ENCODE measurements at places on chromosomes 2 and 18.

GRCh38 chr2:25688236-25688635 is 14.9 kb upstream of the DTNB start:
- DNase-seq, result no peak

- DNase-seq, result no peak
Measured at GRCh38 chr18:78213361-78213994, 766.1 kb upstream of the SALL3 start.

DNA sequence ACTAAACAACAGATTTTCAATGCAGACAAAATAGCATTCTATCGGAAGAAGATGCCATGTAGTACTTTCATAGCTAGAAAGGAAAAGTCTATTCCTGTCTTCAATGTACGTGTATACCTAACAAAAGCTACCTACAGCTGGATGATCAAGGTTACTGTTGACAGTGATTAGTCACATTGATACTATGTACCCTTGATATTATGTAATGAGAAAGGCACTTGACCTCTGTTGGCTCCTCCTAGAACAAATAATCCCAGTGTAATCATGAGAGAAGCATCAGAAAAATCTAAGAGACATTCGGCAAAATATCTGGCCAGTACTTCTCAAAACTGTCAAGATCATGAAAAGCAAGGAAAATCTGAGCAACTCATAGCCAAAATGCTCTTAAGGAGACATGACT is 44.4 kb upstream of the LRRTM4 start:
- no peak for DNase-seq

DNA sequence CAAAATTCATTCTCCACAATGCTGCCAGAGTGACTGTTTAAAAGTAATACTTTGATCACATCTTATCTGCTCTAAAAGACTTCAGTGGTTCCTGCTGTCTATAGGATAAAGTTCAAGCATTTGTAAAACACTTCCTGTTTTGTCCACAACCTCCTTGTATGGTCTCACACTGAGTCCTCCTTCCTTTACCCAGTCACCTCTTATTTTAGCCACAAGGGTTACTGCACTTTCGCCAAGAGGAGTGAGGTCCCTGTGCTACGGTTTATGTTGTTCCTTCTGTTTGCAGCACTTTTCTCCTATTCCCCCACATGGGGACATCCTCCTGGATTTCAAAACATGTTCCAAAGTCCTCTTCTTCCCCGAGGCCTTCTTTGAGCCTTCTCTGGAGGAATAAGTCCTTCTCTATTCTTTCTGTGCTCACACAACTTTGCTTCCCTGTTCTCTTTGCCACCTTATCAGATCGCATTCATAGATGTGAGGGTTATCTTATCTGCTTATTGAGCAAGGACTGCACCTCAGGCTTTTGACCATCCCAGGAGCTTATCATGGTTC is 112.2 kb upstream of the NABP1 start:
- no peak for DNase-seq

DNA sequence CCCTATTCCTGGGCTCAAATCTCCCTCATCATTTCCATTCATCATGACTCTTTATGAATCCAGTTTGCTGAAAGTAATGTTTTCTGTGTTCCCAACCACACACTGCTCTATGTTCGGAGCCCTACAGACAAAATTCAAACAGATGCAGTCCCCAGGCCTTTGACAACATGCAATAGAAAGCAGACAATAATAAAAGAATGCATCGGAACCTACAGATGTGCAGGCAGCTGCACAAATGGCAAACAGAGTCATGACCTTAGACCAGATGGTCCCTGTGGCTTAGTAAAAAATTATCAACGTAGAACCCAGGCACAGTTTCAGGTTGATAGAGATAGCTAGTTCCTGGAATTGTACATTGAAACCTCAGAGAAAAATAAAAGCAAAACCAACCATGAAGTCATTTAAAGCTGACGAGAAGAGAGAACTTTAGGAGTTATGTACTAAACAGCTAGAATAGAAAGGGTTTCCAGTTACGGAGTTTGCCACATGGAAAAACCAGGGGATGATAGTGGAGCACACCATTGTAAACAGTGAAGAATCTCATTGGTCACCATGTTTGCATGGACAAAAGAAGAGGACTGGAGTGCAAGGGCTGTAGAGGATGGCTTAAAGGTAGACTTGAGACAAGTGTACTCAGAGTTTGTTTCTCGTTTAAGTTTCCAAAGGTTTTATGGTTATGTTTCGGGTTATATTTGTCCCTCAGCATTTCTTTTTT is 23.2 kb upstream of the ACVR1 start:
- no peak for DNase-seq

- DNase-seq, result peak; percentile 40
Measured at GRCh38 chr2:188524519-188525113, 232.9 kb downstream of the GULP1 start.

DNA sequence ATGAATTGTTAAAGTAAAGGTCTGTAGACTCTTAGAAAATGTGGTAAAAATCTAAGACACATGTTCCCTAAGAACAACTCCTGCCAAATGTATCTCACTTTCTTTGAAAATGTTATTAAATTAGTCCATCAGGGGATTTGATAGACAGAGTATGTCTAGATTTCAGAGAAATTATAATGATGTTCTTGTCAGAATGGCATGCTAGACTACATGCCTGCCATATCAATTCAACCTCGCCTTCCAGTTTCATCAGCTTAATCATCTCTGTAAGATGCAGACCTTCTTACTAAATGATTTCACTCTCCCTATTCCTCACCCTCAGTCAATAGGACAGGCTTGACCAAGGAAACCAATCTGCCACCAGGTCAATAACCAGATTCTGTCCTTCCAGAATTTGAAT is 368.4 kb downstream of the TXNL1 start:
- no peak for DNase-seq

DNA sequence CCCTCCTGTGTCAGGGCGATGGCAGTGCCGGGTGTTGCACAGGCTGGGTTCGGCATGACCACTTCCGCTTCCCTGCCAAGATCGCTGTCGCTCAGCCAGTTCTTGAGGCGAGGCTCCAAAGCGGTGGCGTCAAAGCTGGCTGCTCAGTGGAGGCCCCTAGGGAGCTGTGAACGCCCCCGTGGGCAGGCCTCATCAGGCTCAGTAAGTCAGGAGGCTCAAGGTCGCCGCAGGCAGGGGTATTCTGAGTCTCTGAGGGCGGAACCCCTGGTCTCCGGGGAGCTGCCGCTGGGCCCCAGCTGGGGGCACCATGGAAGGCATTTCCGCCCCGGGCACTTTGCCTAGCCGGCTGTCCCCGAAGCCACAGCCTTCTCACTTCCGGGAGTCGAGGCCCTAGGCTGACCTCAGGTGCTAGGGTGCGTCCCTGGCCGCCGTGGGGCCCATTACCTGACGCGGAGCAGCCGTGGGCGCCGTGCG is 210.4 kb downstream of the SOCS6 start:
- no peak for DNase-seq

GRCh38 chr18:59742325-59743111 is 45.3 kb upstream of the CCBE1 start:
- DNase-seq, result no peak

- DNase-seq, result no peak
Measured at GRCh38 chr2:71333619-71334018, 2.0 kb downstream of the ZNF638 start.

- no peak for DNase-seq
Measured at GRCh38 chr2:3585261-3586109, 9.4 kb upstream of the COLEC11 start.

DNA sequence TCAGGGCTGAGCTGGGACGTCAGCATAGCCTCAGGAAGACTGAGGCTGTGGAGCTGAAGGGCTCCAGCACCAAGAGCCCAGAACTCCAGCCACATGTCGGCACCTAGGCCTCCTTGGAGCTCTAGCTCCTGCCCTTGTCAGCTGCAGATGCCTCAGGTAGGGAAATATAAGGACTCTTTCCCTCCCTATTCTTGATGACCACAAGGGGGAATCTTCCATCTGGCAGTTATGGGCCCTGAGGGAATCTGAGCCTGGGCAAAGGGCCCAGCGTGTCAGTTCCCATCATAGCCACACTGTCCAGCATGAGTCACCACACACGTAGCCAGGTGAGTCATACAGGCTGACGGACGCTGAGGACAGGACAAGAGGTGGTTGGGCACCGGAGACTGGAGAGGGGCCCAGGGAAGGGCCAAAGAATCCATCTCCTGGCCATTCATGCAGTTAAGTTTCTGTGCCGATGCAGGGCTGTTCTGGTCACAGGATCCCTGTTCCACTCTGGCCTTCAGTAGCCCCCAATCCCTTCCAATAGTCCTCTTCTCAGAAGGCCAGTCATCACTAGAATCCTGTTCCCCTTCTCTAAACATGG is 1.8 kb downstream of the MPV17 start:
- no peak for DNase-seq

DNA sequence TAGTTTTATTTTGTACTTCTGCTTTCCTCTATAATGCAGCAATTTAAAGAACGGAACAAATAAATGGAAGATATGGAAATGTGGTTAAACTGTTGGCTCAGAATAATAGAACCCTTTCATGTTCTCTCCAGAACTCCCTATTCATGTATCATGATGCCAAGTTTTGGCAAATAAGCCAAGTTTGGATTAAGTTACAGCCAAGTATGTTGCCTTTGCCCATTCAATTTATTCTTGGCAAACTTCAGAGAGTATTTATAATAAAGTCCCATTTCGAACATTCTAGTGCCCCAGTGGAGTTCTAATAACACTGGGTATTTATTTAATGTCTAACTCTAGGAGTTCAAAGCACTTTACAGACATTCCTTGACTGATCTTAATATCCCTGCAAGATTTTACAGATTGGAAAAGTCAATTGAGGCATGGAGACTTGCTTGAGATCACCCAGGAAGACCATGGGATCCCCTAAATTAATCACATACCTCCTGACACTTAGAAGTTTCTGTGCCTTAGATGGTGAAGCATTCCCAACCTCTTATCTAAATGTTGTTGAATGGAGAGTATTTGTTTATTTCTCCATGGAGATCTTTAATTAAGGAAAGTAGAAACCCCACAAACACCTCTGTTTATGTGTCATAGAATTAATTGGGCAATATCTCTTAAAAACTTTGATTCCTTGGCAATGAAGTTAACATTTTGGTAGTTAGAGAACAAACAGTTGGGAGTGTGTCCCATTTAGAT is 106.7 kb downstream of the ACKR3 start:
- no peak for DNase-seq

DNA sequence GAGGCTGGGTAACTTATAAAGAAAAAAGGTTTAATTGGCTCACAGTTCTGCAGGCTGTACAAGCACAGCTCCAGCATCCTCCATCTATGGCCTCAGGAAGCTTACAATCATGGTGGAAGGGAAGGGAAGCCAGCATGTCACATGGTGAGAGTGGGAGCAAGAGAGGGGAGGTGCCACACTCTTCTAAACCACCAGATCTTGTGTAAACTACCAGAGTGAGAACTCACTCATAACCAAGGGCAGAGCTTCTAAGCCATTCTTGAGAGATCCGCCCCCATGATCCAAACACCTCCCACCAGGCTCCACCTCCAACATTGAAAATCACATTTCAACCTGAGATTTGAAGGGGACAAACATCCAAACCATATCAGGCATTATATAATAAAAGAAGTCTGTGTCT is 121.6 kb upstream of the CDC42EP3 start:
- no peak for DNase-seq

GRCh38 chr2:128505575-128506526 is 187.2 kb upstream of the HS6ST1 start:
- no peak for DNase-seq

DNA sequence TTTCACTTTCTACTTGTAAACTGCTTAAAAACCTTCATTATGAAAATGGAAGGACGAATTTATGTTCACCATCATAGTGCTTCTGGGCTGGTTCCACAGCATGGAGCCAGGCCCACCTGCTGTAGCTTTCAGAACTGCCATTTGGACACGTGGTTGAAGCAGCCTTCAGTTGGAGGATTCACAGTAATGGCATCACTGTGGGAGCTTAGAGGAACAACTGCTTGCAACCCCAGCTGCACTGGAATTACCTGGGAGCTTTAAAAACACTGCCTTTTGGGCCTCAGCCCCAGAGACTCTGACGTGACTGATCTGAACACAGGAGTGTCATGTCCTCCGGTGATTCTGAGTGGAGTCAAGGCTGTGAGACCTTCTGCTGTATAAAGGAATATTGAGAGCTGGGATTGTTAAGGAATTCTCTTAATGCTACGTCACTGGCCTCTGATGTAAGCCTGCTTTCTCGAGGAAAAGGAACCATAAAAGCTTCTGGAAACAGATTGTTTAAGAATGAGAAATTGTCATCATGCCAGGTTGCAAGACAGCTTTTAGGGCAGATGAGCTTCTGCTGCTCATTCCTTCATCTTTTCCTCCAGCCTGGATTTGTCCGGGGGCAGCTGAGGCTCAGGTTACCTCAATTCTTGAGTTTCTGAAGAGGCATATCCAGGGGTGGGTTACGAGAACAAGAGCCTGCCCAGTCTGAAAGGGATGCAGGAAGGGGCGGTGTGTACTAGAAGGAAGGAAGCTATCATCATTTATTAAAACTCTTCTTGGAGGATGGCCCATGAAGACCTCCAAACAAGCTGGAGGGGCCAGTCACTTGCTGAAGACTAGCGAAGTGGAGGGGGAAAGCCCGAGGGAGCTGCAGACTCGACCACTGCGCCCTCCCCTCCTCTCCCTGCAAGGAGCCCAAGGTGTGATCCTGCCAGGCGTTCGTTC is 1.3 kb upstream of the IL1R1 start:
- no peak for DNase-seq

DNA sequence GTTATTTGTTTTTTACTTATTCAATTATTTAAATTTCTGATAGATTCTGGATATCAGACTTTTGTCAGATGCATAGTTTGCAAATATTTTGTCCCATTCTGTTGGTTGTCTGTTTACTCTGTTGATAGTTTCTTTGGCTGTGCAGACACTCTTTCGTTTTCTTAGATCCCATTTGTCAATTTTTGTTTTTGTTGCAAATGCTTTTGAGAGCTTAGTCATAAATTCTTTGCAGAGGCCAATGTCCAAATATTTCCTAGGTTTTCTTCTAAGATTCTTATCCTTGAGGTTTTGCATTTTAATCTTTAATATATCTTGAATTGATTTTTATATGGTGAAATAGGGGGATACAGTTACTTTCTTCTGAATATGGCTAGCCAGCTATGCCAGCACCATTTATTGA is 112.7 kb upstream of the SESTD1 start:
- DNase-seq, result no peak

DNA sequence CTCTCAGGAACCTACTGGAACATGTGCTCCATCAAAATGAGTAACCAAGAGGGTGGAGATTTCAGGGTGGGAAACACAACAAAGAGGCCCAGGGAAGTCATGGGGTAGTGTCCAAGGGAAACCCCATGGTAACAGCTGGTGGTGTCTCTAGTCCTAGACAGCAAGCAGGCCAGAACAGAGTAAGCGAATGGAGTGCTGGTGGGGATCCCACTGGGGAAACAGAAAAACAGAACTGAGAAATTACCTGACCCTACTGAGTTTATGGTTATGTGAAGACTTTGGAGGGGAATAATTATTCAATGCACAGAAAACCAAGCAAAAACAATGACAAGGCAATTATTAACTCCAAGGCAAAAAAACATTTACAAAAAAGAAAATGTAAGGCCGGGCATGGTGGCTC is 16.9 kb downstream of the ERCC3 start:
- DNase-seq, result no peak

GRCh38 chr2:122366969-122367645 is 611.7 kb downstream of the TSN start:
- no peak for DNase-seq

GRCh38 chr2:161722547-161723503 is 98.6 kb downstream of the SLC4A10 start:
- DNase-seq, result no peak
